ENCODE measurements at places on chromosomes 4 and X. TPM values are rescaled to one million over a fixed set of nuclear protein-coding genes. Genes with fewer than 3 reads are reported as not detected.

- H3K27me3 ChIP-seq = no peaks in the 10 kb centered on the region
- no peaks in the 10 kb centered on the region for H3K36me3 ChIP-seq
Observed at GRCh38 chrX:111881715-111882114, 5.7 kb downstream of the TRPC5OS start.

DNA sequence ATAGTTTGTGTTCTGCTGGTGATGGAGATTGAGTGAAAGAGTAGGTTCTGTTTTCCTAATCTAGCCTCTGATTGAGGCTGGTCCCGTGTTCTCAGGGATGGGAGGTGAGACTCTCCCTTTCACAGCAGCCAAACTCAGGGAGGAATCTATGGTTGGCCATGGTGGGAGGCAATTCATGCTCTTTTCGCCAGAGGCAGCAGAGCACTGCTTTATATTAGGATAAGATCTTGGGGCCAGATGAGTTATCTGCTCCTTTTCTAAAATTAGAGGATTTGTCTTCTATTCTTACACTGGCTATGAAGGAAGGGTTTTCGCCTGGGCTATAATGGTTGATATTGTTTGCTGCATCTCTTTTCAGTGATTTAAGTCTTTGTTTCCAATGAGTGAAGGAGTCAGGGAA lies 63.9 kb upstream of the NLGN4X start:
- no peaks in the 10 kb centered on the region for H3K27me3 ChIP-seq
- H3K36me3 ChIP-seq = no peaks in the 10 kb centered on the region

GRCh38 chrX:86171366-86171765 lies 23.1 kb downstream of the DACH2 start:
- no peak overlapping the region for H3K4me3 ChIP-seq
- peaks cover 10% of the 10 kb centered on the region for H3K27me3 ChIP-seq
- no peaks in the 10 kb centered on the region for H3K4me1 ChIP-seq
- no peak for DNase-seq

DNA sequence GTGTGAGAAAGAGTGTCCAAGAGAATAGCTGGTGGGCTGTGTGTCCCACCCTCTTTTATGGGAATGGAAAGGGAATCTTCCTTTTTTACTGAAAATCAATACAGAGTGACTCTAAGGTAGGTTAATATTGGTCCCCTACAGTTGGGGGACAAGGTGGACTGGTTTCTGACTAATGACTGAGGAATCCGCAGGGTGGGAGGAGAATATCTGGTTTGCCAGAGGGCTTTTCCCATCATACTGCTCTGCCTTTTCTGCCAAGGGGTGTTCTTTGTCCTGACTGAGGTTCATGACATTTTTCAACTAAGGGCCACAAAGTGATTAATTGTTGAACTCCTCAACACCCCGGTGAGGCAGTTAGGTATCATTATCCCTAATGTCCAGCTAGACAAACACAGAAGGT lies 261.6 kb downstream of the SPATA18 start:
- H3K27me3 ChIP-seq = peaks cover 14% of the 10 kb centered on the region
- no peak overlapping the region for H3K27ac ChIP-seq
- H3K36me3 ChIP-seq = no peaks in the 10 kb centered on the region
- H3K4me3 ChIP-seq = no peak overlapping the region
- DNase-seq = no peak

GRCh38 chrX:22047468-22047867 lies 15.3 kb downstream of the PHEX start:
- no peaks in the 10 kb centered on the region for H3K27me3 ChIP-seq
- no peaks in the 10 kb centered on the region for H3K4me1 ChIP-seq
- H3K36me3 ChIP-seq = no peaks in the 10 kb centered on the region

GRCh38 chrX:31130457-31131220 lies 58.8 kb upstream of the FTHL17 start:
- no peak overlapping the region for H3K4me3 ChIP-seq
- H3K27ac ChIP-seq = no peak overlapping the region

DNA sequence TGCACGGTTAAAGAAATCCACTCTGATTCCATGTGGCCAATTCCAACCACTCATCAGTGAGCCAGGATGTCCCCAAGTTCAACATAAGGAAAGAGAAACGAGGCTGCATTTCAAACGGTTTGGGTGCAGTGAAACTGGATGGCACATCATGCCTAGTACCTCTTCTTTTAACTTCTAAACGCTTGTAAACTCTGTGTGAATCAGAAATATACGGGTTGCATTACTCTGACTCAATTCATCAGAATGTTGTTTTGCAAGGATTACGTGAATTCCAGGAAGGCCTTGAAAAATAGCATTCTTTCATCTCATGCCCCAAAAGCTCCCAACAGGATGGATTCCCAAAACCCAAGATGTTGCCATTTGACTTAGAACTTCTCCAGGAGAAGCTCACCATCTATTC lies 270.4 kb downstream of the LDB2 start:
- H3K4me3 ChIP-seq = no peak overlapping the region
- H3K27me3 ChIP-seq = no peaks in the 10 kb centered on the region
- no peaks in the 10 kb centered on the region for H3K4me1 ChIP-seq
- no peak for DNase-seq
- H3K36me3 ChIP-seq = no peaks in the 10 kb centered on the region
- H3K27ac ChIP-seq = no peak overlapping the region

The GALNTL6 gene
- not detected for total RNA-seq

The PABPC5 gene
- total RNA-seq = not detected
